SIG-M5 (cell line): ENCODE measurements at places on chromosomes 7 and 10.

DNA sequence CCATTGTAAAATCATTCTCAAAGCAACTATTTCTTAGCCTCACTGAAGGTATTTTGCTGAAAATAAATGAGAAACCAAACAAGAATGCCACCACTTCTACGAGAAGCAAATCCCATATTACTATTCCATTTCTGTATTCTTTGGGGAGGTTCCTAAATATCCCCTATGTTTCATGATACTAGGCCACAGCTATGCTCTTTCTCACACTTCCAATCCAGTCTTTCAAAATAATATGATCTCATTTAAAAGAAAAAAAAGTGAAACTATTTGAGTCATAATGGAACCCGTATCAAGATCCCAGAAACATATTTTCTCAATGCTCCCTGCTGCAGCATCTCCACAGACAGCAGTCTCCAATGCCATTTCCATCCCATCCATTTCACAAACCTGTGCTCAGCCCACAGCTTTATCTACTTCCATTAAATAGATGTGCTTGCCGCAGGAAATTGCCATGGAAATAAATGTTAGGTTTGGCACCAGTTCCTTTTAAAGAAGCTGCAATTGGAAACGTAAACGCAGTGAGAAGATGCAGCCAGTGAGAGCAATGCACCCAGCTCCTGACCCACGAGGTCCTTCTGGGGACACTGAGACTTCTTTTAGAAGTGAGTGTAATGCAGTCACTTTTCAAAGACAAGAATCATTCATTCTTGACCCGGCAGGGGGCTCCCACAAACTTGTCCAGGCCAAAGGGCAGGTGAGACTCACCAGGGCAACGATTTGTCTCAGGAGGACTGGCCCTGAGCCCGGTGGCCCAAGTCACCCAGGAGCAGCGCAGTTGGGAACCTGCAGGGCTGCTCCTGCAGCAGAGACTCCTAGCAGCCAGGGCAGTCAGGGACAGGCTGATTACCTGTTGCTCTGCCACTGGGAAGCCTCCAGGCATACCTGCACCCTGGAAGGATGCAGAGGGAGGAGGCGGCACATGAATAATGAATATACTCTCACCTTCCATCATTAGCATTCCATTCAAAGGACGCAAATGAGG, 99.6 kb downstream of the C10orf90 start:
- DNase-seq = no peak

DNA sequence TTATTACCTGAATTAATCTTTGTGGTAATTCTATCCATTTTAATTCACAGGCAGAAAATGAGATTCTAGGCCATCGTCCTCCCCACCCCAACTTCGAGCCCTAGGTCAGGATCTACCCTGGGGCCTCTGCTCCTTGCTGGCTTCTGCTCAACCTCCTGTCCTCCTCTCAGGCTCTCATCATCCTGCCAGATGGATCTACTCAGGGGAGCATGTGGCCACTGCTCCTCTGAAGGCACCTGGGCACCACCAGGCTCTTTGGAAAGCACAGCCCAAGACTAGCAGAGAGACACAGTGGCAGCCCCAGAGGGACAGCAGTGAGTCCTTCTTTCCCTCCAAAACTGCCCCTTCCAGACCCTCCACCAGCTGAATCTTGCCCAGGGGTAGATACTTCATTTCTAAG, 248.2 kb downstream of the TCERG1L start:
- no peak for DNase-seq

DNA sequence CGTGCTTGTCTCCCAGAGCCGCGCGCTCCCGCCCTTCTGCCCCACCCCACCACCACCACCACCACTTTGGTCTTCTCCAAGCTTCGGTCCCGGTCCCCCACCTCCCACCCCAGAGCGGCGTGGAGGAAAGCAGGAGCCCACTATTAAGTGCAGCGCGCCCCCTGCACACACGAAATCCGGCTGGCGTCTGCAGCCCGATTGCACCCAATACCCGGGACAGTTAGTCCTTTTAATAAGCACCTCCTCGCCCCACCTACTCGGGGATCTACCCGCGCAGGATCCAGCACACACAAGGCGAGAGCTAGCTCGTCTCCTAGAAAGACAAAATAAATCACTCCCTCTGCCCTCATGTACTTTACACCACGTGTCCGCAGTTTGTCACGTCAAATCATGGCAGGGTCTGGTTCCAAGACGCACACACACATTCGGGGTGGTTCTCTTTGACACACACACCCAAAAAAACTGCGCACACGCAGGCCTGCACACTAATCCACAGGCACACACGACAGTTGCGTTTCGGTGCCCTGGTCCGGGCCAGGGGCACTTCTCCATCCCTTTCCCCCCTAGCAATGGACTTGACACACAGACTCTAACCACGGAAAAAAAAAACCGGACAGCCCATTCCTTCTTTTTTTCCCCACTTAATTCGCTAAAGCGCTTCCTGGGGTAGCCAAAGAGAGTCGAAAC, 1.6 kb downstream of the SFMBT2 start:
- DNase-seq = no peak

- DNase-seq = no peak
Observed at GRCh38 chr7:44988701-44989100, 9.9 kb upstream of the MYO1G start.

DNA sequence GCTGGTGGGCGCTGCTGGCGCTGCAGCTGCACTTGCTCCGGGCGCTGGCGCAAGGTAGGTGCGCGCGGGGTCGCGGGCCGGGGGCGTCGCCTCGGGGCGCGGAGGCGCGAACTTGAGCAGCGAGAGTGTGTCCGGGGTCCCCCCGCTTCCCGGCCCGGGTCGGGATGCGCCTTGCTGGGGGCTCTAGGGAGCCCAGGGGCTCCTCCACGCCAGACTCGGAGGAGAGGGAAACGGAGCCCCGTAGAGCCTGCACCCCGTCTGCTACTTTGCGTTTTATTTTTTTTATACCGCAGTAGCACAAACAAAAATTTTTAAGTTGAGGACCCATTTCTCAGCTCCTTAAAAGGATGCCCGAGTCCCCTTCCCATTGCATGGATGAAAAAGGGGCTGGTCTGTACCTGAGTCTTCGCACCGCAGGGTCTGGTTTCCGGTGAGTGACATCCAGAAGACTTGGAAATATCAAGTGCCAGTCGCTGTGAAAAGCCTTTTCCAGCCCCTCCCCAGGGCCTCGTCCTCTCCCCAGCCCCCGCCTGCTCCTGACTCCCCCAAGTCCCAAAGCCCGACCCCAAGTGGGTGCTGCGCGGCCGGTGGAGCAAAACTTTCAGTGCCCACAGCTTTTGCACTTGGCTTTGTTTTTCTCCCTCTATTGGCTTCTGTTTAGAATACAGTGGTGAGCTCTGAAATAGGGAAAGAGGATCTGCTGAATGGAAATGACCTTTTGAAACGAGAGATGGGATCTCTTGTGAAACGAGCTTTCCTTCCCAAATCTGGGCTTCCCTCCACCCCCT, 973 bp downstream of the SDK1 start:
- DNase-seq = no peak

- DNase-seq = no peak
Observed at GRCh38 chr7:33536398-33537103, 368.8 kb upstream of the BMPER start.

DNA sequence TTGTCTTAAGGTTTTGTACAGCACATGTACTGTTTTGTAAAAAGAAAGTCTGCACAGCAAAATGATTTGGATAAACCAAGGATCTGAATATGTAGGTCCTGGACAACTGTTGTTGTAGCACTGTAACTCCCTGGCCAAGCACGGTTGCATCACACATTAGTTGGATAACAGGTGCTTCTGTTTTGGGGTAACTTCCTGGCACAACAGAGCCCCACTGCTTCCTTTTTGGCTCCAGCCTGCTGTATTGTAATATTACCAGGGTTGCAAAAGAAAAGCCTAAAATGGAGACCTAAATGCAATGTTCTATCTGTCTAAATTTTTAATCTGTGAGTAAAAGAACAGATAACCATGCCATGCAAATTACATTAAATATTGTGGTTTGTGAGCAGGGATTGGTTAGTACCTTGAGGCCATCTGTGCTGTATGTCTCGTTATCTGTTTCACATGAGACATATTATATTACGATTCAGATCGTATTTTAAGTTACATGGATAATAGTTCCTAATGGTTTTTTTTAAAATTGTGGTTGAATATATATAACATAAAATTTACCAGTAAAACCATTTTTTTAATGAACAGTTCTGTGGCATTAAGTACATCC, 27.5 kb upstream of the WAC start:
- DNase-seq = no peak

- no peak for DNase-seq
Observed at GRCh38 chr7:121966935-121967332, 94.0 kb downstream of the PTPRZ1 start.

- DNase-seq = no peak
Observed at GRCh38 chr10:27536437-27536836, 32.3 kb downstream of the RAB18 start.

GRCh38 chr10:65838811-65839210, 1087.0 kb upstream of the LRRTM3 start:
- DNase-seq = no peak

DNA sequence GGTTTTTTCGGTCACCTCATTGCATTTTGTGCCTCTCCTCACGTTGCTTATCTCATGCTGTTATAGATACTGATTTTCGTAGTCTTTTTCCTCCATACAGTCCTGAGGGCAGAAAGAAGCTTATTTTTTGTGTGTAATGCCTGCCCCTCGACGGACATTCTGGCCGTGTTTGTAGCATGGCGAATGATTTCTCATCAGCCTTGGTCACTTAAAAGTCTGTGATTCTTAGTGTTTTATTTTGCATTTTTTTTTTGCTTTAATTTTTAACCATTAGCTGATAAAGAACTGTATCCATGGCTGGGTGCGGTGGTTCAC, 469 bp upstream of the NOC3L start:
- DNase-seq = no peak

GRCh38 chr10:84254552-84255478, 10.0 kb downstream of the RGR start:
- DNase-seq = no peak

GRCh38 chr10:109616359-109616980, 306.8 kb downstream of the XPNPEP1 start:
- DNase-seq = no peak

- no peak for DNase-seq
Observed at GRCh38 chr7:39269034-39269433, 291.3 kb downstream of the POU6F2 start.

GRCh38 chr7:93245525-93246432, 13.6 kb downstream of the VPS50 start:
- no peak for DNase-seq

- DNase-seq = no peak
Observed at GRCh38 chr7:110119883-110120581, 970.9 kb upstream of the LRRN3 start.

DNA sequence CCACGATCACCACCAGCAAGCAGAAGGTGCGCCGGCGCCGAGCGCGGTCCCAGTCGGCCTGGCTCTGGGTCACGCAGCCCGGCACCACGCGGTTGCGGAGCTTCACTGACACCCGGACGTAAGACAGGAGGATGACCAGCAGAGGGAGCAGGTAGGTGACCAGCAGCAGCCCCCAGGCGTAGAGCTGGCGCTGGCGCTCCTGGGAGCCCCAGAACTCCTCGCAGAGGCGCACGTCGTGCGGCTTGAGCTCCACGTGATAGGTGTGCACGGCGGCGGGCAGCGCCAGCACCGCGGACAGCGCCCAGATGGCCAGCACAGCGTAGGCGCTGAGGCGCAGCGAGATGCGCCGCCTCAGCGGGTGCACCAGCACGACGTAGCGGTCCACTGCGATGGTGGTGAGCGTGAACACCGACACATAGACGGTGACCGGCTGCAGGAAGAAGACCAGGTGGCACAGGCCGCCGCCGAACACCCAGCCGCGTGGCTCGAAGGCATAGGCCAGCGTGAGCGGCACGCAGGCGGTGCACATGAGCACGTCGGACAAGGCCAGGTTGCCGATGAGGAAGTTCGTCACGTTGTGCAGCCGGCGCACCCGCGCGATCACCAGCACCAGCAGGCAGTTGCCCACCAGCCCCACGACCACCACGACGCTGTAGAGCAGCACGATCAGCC, 920 bp downstream of the PRLHR start:
- DNase-seq = no peak

- DNase-seq = no peak
Observed at GRCh38 chr7:47493976-47494911, 87.7 kb downstream of the TNS3 start.

DNA sequence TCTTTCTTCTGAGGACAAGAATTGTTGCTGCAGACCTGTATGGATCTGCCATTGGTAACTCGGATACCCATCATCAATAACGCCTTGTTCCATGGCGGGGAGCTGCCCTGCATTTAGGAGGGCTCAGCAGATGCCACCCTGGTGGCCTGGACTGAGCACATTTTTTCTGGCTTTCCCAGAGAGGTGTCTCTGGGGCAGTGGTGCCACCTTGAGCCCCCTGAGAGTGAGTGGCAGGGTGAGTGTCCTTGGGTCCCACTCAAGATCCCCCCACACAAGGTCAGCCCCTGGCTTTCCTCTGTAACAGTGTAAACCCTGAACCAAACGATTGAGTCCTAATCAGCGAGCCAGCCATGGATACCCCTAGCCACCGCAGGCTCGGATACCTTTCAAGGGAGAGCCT, 258.6 kb downstream of the GLRX3 start:
- DNase-seq = no peak

DNA sequence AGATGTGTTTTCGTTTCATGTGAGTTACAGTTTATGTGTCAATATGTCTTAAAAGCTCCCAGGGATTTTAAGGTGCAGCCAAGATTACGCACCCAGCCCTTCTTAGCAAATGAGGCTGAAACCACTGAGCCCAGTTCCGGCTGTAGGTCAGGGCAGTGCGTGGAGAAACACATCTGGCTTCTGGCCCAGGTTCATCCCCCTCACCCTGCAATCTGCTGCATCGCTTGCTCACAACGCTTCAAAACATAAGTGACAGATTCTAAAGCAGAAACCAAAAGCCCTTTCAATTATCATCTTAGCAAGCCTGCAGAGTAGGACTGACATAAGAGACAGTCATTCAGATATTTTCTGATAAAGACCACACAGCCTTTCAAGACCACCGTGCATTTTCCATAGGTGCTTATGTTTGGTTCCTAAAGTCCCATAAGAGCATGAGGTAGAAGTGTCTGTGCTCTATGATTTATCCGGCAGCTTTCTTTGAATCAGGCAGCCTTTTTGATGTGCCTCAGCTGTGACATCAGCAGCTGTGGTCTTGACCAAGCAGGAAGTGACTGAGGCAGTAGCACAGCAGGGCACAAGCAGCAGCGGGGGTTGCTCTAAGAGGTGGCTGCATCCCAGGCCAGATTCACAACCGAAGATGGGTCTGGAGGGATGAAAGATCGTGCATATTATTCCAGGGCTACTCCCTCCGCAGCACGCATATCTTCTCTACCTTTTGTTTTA, 72.1 kb upstream of the LYZL2 start:
- no peak for DNase-seq

- no peak for DNase-seq
Observed at GRCh38 chr10:72847681-72848080, 45.9 kb upstream of the OIT3 start.

DNA sequence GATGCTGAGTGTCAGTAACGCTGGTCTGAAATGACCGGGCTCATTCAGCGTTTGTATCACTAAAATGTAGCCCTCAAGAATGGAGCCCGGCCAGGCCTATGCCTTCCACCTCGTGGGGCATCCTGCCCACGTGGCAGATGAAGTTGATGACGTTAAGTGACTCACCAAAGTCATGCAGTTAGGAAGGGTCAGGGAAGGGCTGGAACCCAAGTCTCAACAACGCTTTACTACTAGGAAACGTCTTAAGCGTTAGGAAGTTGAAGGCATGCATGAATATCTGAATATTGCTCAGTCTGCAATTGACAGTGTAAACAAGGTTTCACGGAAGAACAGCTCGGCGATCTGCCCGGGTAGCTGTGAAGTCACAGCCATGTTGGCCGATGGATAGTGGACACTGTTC, 14.0 kb upstream of the UBE3C start:
- DNase-seq = no peak

GRCh38 chr10:126049759-126050700, 153.7 kb downstream of the FANK1 start:
- DNase-seq = no peak
